CD8-positive, alpha-beta memory T cell (primary cell): ENCODE measurements at places on chromosomes 7 and 10. TPM values are rescaled to one million over a fixed set of nuclear protein-coding genes. Genes with fewer than 3 reads are reported as not detected.

GRCh38 chr7:131630427-131630826 is 74.0 kb upstream of the PODXL start:
- DNase-seq, result no peak

GPER1 gene
- not detected for total RNA-seq

DNA sequence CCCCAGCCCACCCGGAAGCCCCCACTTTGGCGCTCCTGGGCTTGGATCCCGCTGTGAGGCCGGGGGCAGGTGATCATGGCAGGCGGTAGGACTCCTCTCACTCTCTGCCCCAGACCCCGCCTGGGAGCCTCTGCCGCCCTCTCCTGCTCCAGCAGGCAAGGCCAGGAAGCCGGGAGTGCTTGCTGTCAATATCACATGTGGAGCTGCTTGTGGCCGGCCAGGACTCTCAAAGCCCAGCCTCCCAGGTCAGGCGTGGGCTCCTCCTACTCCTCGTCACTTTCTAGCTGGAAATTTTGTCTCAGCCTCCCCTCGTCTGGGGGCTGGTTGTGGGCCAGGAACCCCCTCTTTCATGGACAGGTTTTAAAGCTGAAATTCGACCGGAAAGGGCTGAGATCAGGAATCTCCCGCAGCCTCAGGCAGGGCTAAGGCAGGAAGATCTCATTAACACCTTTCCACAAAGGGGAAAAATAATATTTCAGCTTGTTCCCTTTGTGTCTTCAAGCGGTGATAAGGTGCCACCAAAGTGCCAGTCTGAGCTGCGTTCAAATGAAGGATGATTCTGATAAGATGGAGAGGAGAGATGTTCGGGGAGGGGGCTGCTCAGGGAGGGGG is 273.6 kb upstream of the PODXL start:
- DNase-seq, result no peak

DNA sequence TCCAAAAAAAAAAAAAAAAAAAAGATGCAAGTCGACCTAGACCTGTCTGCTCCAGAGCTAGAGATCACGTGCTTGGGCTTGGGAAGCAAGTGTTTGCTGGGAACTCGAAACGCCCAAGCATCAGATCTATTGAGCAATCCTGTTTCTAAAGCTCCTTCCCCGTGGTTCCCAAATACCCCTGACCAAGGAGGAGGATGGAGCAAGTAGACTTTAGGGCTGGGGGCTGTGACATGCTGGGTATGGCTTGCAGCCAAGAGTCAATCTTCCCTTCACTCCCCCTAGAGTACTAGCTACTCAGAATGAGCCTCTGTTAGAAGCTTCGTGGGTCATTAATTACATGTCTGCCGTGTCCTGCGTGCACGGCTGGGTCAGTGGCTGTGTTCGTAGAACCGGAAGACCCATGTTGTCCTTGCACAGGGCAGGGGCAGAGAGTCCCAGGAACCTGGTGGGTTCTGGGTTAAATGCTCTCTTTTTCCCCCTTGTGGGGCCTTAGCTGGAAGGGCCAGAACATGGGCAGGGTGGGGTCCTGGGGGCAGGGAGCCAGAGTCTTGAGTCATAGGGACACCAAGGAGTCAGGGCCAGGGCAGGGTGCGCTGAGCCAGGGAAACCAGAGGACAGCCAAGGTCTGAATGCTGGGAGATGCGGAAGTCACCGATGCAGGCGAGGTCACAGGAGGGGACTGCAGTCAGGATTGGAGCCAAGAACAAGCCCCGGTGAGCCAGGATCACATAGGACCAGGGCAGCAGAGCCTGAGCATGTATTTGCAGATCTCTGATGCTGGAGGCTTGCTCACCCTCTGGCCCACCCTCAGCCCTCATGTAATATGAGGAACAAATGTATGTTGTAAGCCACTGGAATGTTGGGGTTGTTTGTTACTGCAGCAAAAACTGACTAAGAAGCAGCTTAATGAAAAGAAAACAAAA is 34.6 kb upstream of the TPST1 start:
- no peak for DNase-seq

PDE1C gene
- not detected for total RNA-seq

- no peak for DNase-seq
These were observed 49.8 kb downstream of the POU6F2 start for GRCh38 chr7:39027491-39027890.

DNA sequence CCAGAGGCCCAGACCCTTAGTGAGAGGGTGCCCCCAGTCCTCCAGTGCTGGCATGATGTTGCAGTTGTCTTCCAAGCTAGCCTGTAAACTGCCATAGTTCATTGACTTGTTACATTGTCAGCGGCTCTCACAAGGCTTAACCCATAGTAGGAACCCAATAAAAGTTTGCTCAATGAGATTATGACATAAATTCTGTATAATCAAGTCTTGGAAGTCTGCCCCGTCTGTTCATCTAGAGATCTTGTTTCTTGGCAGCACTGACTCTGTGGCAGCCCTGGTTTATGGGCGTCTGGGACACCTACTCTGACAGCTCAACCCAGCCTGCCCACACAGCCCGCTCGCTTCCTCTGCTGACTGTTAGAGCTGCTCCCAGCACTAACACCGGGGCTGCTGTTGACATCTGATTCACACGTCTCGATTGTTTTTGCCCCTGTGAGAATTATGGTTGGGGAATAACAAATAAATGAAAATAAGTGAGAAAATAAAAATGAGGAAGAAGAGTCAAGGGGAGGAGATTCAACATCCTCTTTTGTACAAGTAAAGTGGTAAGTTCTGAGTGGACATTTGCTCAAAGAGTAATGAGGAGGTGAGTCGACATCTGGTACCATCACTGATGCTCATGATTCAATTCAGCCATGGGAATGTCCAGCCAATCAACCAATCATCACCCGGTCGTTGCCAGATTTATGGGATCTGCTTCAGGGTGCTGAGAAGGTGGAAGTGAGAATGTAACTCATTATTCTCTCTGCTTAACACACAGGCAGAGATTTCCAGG is 160.8 kb downstream of the SPAG6 start:
- peak; percentile 34 for DNase-seq

DNA sequence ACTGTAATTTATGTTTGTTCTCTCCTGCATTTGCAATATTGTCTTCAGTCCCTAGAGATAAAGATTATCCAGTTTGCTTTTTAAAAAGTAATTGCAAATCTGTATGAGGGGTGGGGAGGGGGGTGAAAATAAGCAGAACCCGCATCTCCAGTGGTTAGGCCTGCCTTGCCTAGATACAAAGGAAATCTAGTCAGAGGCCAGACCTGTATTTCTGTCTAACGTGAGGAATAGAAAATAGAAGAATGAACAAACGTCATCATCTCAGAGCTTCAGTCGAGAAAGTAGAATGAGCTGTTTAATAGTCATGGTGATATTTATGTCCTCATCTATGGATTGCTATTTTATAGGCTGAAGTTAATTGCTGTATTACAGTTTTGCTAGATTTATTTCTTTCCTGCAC is 284.2 kb downstream of the BICC1 start:
- no peak for DNase-seq

ZNF3 gene
- total RNA-seq, result 26.8 TPM

- DNase-seq, result no peak
These were observed 15.4 kb downstream of the BBIP1 start for GRCh38 chr10:110903280-110904278.

EPHB6 gene
- 8.1 TPM for total RNA-seq

GRCh38 chr7:131346885-131347592 is 19.4 kb downstream of the MKLN1 start:
- no peak for DNase-seq

DNA sequence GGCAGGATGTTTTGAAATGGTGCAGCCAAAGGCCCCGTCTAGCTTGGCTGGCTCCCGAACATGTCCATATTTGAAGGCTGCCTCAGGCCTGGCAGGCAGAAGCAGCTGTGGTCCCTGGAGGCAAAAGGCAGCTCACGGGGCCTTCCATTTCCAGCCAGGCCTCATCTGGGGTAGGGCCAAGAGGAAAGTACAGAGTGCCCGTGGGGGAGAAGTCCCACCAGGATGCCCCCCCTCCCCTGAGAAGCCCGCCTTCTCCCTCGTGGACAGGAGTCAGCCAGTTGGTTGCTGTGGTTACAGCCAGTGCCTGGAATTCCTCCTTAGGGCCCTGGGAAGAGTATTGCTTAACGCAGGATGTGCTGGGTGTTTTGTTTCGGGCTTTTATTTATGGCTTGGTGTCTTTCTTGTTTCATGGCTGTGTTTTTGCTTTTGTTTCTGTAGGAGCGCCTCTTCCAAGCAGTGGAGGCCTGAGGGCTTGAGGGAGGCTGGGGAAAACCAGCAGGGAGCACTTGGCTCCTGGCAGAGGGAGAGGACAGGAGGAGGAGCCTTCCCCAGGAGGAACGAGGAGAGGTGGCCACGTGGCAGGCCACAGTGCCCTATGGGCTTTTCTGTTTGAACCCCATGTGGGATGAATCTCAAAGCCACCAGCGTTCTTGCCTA is 45.4 kb downstream of the CHST3 start:
- DNase-seq, result no peak

SUN1 gene
- total RNA-seq, result 65.8 TPM

- DNase-seq, result no peak
These were observed 848.1 kb downstream of the PCDH15 start for GRCh38 chr10:53952698-53953630.

GIMAP1 gene
- total RNA-seq, result 10.0 TPM

DNA sequence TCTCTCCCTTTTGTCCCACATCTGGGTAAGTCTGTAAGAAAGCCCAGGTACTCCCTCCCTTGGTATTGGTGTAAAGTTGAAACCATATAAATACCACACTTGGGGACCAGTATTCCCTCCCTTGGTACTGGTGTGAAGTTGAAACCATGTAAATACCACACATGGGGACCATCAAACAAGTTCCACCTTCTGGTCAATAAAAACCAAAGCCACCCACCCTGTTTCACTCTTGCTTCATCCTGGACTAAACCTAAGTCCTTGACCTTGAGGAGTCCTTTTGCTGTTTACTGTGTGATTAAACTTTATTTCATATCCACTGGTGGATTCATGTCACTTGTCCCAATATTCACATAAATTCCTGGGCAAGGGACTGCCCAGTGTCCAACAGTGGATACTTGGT is 8.4 kb downstream of the P4HA1 start:
- no peak for DNase-seq

DNA sequence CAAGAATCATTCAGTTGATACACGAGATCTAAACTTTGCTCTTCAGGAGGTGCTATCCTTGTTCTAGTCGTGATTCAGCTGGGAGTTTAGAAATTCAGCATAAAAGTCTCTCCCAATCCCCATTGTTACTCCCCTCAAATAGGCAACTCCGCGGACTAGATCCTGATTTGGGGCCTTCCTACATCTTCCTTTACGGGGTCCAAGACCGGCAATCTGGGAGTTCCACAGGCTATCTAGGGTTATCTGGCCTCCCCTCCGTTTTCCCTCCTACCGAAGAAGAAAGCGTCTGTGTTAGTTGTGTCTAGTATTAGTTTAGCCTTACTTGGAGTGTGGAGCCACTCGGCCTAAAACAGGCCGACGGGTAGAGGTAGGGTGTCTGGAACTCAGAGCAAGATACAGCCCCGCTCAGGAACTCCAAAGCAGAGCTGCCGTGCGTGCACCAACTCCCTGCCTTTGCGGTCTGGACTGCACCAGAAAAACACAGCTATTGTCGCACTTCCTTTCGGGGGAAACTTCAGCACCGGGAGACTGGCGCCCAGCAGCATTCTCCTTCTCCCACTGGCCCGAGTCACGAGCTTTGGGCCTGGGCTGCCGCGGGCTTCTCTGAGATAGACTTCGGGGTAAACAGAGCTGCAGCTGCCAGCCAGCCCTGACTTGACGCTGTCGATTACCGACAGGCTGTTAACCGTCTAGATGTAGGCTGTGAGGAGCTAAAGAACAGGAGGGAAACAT is 1.5 kb upstream of the DLX5 start:
- DNase-seq, result no peak

DNA sequence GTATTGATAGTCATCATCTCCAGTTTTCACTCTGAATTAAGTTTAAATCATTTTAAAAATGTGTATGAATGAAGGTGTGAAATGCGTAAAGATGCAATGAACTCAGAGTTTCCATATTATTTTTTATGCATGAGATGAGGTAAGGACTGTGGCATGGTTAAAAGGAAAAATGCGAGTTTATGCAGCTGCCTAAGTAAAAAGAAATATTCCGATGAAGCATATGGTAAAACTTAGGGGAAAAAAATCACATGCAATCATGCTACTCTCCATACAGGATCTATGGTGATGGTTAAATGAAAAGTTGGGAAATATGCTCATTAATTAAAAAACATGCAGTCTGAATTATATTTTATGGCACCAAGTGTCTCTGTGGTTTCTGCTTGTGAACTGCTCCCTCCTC is 77.5 kb upstream of the SP8 start:
- DNase-seq, result no peak

TFPI2 gene
- not detected for total RNA-seq

CPXM2 gene
- total RNA-seq, result not detected

- no peak for DNase-seq
These were observed at the start of gene MEST for GRCh38 chr7:130491841-130492522. Gene MEST, plus strand, starts transcription at chr7:130492085. Its CDS starts 229 bp downstream, at chr7:130492314.

AKR1D1 gene
- total RNA-seq, result not detected

GRCh38 chr10:122182308-122182707 is 88.8 kb upstream of the BTBD16 start:
- no peak for DNase-seq

DNA sequence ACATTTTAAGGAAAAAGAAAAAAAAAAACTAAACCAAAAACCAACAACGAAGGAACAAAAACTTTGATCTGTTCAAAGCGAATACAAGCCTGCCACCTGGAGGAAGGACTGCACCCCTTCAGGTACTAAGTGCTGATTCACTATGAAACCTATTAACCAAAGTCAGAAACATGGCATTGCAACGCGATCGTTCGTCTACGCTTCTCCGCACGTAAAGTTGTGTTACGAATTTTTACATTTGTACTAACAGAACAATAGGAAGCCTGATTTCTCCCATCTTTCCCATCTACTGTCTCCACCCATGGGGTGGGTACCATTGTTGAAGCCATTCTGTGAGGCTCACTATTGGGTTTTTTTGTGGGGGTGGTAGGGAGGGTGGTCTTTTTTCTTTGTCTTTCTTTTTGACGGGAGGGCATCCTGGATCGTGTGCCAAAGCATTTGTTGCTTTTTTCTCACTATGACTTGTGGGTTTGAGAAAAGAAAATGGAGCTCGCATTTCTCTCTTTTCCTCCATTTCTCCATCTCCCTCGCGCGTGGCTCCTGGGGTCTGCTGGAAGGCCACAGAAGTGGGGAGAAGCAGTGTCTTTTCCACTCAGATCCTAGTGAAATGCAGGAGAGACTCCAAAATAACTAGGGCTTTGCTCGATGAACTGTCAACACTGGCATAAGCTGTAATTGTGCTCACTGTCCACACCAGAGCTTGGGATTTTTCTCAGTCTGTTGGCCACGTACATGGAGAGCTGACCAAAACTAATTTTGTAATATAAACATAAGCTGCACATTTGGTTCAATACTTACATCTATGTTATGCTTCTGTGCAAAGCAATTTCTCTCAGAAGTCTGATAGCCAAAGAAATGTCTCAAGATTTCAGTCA is 100.9 kb upstream of the YAE1 start:
- DNase-seq, result no peak

ITPRID1 gene
- not detected for total RNA-seq

DOCK1 gene
- 0.16 TPM for total RNA-seq
